NCI-H1436 (cell line): ENCODE measurements at places on chromosomes 16 and 17.

DNA sequence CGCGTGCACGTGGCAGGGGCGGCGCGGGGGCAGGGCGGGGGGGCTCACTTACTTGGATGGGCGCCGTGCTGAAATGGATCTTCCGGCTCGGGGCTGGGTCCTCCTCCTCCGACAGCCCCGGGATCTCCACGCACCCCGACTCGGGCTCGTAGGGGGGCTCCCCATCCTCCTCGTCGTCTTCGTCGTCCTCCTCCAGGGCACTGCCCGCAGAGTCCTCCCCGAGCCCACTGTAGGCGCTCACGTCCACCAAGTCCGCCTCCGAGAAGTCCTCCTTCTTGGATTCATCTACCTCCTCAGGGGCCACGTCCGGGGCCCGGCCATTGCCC is 1.4 kb downstream of the PPP1R9B start:
- no peak for DNase-seq

DNA sequence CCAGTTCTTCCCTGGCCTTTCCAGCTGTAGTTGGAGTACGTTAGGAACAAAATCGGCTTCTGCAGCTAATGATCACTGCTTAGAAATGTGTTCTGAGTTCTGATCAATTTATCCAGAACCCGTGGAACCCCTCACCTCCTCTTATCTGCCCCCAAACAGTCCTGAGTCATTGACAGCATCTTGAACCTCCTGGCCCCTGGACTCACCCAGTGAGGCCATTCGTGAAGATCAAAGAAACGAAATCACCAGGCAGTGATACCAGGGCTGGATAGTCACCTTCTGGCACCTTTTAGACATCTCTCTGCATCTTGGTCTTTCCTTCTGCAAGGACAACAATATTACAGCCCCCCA is 17.0 kb upstream of the EXOC7 start:
- no peak for DNase-seq

DNA sequence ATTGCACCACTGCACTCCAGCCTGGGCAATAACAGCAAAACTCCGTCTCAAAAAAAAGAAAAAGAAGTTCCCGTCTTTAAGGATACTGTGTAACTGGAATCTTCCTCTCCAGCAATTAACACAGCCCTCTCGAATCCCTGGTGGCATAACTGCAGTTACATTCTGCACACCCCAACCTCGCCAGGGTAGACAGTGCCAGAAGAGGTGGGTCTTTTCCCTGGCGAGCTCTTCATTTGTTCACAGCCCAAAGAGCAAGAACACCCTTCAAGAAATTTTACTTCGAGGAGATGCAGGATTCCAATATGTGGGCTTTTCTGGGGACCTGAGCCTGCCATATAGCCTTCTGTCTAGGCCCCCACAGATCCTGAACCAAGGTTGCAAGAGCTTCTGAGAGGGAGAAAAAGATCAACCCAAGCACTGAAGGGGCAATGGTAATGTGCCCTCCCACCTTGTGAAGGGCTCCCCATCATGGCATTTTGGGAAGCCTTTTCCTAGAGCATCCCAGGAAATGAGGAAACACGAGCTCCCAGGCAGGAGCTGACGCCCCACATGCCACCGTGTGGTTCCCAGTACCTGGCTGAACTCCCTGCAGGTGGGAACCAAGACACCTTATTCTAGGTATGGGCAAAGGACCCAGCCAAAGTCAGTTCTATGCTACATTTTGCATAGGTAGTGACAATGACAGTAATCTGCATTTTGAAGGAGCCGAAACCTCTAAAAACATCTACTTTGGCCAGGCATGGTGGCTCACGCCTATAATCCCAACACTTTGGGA is 26.9 kb downstream of the TK2 start:
- no peak for DNase-seq

- no peak for DNase-seq
Measured at GRCh38 chr17:83064021-83064731, 15.2 kb upstream of the METRNL start.

DNA sequence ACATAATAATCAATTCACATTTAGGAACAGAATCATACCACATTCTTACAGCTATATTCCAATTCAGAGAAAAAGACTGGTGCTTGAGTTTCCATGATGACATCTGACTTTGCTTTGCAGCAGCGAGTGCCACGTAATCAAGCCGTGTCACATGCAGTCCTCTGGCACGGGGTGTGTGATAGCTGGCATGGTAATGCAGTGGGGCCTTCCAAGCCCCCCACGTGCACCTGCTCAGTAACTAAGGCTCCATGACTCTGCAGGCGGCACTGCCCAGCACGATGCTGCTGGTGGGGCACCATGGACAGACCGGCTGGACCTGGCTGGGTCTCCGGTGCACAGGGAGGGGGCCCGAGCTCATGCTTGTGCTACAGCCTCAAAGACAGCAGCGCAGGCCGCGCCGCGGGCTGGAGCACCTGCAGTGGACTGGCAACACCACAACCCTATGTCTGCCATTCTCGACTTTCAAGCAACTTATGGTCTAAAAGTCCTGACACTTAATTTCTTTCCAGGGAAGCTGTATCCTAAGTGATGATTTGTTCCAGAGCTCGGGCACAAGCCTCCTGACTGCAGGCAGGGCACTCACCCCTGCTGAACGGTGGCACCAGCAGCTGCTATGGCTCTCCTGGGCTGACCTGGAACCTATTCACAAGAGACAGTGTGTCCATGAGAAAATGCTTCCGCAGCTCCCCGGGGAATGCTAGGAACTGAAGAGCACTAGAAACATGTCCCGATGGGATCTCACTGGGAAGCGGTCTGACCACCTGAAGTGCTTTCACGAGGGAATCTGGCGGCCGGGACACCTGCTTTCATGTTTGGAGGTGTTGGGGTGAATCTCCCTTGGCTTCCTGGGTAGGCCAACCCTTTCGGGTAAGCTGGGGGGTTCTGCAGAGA is 99.5 kb upstream of the DNAH17 start:
- no peak for DNase-seq

GRCh38 chr16:75304521-75305363 is 53.3 kb upstream of the BCAR1 start:
- no peak for DNase-seq

GRCh38 chr16:12120217-12120981 is 143.9 kb downstream of the SNX29 start:
- DNase-seq: peak; percentile 82

DNA sequence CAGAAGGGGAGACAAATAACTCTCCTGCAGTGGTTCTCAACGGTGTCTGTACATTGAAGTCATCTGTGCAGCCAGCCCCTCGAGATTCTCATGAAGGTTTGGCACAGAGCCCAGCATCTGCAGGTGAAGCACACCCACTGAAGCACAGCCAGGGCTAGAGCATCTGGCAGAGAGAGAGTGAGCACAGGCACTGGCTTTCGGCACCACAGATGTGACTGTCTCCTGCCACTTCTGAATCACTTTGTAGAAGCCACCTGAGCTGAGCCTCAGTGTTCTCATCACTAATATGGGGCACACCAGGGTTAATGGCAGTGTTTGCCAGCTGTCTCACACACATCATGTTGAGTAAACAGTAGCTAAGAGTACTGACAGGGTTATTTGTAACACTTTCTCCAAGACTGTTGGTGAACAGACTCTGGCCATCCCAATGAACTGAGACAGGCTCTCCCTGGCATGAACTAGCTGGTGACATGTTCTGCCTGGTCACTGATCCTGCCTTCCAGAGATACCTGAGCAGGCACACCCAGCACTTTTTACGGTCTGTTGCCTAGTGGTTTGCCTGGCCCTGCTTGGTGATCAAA is 10.9 kb downstream of the HSPB9 start:
- DNase-seq: peak; percentile 73

DNA sequence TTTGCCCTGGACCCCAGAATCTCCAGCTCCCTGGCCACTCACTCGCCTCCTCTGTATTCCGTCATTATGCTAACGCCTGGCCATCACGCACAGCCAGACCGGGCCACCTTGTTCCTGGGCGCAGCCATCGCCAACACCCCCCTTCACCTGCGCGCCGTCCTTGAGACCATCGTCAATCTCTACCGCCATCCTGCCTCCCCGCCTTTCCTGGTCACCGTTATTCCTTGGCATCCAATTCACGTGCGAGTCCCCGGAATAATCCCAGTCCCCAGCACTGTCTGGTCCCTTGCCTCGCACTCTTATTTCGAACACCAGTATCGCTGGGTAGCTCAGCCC is 541 bp downstream of the VKORC1 start:
- no peak for DNase-seq

- no peak for DNase-seq
Measured at GRCh38 chr16:69118994-69119393, 13.4 kb downstream of the CHTF8 start.

- DNase-seq: no peak
Measured at GRCh38 chr17:55561316-55561972, 50.2 kb upstream of the SMIM36 start.

- DNase-seq: no peak
Measured at GRCh38 chr17:37829592-37830123, 84.8 kb upstream of the HNF1B start.

DNA sequence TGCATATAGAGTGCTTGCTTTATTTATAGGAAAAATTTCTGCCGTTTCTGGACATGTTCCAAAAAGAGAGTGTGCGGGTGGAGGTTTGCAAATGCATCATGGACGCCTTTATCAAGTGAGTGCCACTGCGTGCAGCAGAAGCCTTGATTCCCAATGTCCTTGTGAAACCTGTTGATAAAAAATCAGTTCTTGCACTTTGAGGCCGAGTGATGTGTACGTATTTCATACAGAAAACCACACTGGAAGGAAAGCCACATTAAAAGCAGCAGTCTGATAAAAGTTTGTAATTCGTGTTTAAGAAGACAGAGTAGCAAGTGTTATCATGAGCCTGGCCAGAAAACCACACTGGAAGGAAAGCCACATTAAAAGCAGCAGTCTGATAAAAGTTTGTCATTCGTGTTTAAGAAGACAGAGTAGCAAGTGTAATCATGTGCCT is 78.0 kb downstream of the KNOP1 start:
- DNase-seq: no peak

DNA sequence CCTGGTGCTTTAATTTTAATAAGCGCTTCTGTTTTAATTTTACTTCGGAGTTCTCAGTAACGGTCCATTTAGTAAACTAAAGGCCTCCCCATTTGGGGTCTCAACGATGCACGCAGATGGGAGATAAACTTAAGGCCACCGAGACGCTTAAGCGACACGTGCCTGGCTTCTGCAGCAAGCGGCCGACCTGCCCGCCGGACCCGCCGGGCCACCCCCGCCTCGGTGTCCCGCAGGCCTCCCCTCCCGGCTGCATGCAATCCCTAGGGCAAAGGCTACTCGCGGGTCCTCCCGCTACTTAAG is 592 bp downstream of the GCSH start:
- DNase-seq: no peak

DNA sequence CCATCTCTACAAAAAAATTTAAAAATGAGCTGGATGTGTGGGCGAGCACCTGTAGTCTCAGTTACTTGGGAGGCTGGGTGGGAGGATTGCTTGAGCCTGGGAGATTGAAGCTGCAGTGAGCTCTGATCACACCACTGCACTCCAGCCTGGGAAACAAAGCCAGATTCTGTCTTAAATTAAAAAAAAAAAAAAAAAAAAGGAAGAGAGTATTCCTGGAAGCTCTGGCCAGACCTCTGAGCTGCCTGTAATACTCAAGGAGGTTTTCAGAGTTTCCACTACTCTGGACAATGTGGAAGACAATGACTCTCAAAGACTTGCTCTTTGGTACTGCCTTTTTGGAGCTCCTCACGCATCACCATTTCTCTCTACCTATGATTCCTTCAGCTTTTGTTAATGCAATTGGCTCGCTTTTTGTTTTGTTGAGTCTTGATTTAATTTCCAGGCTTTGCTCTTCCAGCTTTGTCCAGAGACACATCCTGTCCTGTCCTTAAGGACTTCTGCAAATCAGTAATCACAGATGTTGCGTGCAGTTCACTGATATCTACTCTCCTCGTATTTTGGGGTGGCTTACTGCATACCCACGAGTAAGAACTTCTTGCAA is 10.8 kb downstream of the CHD9 start:
- no peak for DNase-seq

DNA sequence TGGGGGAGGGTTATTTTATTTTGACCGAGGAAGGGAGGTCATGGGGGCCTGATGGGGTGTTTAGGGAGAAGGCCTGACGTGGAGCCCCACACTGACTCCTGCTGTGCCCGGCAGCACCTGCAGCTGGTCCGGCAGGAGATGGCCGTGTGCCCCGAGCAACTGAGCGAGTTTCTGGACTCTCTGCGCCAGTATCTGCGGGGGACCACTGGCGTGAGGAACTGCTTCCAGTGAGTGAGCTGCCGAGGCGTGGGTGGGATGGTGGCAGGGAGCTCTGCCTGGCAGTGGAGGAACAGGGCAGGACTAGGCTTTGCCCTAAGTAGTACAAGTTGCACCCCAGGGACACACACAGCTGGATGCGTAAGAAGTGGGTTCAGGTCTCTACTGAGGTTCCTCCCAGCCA is 30.0 kb downstream of the NECAB2 start:
- no peak for DNase-seq

DNA sequence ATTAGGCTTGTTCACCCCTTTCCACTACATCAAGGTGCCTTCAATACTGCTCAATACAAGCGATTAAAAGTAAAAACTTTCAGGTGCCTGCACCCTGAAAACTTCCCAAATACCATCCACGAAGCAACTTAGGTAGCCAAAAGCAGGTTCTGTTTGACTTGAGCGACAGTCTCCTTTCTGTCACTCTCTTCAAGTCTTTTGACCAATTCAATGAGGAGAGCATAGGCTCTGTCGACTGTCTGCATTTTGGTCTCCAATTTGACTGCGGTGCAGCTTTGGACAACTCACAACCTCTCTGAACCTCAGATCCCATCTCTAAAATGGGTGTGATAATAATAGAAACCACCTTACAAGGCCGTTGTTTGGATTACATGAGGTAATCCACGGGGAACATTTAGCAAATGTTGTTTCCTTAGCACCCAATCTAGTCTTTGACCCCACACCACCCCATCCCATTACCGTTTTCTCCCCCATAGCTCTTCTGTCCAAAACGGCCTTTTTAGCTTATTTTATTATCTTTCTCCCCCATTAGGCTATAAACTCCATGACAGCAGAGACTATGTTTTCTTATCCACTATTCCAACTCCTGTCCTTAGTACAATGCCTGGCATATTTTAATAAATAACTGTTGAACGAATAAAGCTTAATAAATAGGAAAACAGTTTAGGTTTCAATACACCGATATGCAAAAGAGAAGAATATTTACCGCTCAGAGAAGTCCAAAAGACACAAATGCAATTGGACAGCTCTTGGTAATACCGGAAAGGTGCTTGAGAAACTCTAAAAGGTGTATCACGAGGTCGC is 999 bp downstream of the MARF1 start:
- no peak for DNase-seq

GRCh38 chr16:85240982-85241924 is 129.0 kb upstream of the CIBAR2 start:
- no peak for DNase-seq

GRCh38 chr16:30775392-30776188 is 11.4 kb downstream of the ZNF629 start:
- DNase-seq: peak; percentile 25

- no peak for DNase-seq
Measured at GRCh38 chr17:74592087-74592990, at the start of gene CD300LD. CD300LD (minus strand) TSS chr17:74592283; CDS start chr17:74592202, 81 bp downstream.

- peak; percentile 85 for DNase-seq
Measured at GRCh38 chr17:73770115-73770848, 126.0 kb upstream of the SDK2 start.

GRCh38 chr16:56399486-56399885 is 25.9 kb downstream of the AMFR start:
- DNase-seq: no peak

DNA sequence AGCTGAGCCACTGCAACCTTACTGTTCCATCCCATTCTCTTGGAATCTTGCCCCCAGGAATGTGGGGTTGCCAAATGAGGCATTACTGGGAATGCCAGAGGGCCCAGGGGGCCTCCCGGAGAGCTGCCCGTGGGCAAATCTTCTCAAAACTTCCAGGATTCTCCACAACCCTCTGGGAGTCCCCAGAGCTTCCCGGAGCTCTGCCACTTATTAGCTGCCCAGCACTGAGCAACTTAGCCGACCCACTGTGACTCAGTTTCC is 306.0 kb downstream of the FOXL1 start:
- no peak for DNase-seq
